Naive thymus-derived CD8-positive, alpha-beta T cell (primary cell): ENCODE measurements at places on chromosomes 2 and 18. TPM values are rescaled to one million over a fixed set of nuclear protein-coding genes. Genes with fewer than 3 reads are reported as not detected.
A peak's percentile ranks its signal among the peaks of the same experiment; 100 is the strongest.

The CD8A gene
- total RNA-seq, result 272 TPM

The KATNAL2 gene
- 1.7 TPM for total RNA-seq

The EGR4 gene
- not detected for total RNA-seq

The SLC25A12 gene
- total RNA-seq, result 12.6 TPM

The CHRNG gene
- total RNA-seq, result not detected

GRCh38 chr2:200735061-200735460 is 76.6 kb upstream of the BZW1 start:
- no peak overlapping the region for H3K4me3 ChIP-seq
- no peak overlapping the region for H3K27ac ChIP-seq
- no peaks in the 10 kb centered on the region for H3K36me3 ChIP-seq
- no peaks in the 10 kb centered on the region for H3K27me3 ChIP-seq
- DNase-seq, result no peak

DNA sequence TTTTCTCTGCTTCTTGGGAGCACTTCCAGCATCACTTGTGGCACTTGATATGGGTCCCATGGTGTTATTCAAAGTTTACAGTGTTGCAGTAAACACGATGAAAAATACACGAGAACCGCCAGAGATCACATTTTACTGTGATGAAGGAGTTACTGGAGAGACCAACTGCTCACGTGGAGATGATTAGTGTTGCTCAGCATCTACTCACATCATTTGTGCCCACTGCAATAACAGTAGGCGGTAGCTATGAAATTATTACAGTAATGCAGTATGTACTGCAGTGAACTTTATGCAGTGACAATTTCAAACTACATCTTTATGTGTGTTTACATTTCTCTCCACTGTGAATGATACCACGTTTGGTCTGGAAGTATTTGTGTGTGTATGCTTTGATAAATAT is 93.5 kb downstream of the SLC4A3 start:
- H3K4me1 ChIP-seq, result no peaks in the 10 kb centered on the region
- no peaks in the 10 kb centered on the region for H3K36me3 ChIP-seq
- no peak overlapping the region for H3K27ac ChIP-seq
- DNase-seq, result no peak
- no peak overlapping the region for H3K4me3 ChIP-seq
- peaks cover 9% of the 10 kb centered on the region for H3K27me3 ChIP-seq

The ZNF521 gene
- total RNA-seq, result 0.62 TPM

DNA sequence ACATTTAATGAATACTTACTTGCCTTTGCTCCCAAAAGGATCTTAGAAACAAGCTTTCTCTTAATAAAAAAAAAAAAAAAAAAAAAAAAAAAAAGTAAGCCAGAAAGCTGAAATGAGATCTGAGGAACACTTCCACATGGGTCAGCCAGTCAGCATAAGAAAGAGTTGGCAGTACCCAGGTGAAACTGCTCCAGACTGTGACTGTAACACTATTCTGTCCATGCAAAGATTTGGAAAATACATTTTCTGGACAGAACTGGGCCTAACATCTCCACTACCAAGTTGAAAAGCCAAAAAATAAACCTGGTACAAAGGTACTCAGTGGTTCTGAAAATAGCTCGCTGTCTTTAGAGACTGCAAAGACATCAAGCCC is 135.7 kb downstream of the THADA start:
- H3K4me3 ChIP-seq, result no peak overlapping the region
- H3K27me3 ChIP-seq, result no peaks in the 10 kb centered on the region
- peaks cover 6% of the 10 kb centered on the region for H3K4me1 ChIP-seq
- no peak overlapping the region for H3K27ac ChIP-seq

DNA sequence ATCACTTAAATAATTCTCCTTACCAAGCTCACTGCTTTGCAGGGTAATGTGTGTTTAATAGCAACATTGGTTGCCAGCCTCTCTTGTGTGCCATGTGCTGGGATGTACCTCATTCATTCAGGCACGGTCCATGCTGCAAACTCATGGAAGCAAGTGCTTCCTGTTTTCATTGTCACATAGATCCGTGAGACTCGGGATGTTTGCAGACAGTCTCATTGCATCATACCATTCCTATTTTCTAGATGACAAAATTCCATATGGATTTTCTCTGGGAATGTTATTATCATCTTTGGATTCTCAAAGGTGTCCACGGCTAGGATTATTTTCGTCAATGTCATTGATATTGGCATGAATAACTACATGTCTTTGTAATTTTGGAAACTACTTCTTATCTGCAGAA is 60.0 kb upstream of the HDAC4 start:
- H3K4me3 ChIP-seq, result no peak overlapping the region
- no peak overlapping the region for H3K27ac ChIP-seq
- DNase-seq, result no peak
- no peaks in the 10 kb centered on the region for H3K36me3 ChIP-seq
- H3K4me1 ChIP-seq, result no peaks in the 10 kb centered on the region

DNA sequence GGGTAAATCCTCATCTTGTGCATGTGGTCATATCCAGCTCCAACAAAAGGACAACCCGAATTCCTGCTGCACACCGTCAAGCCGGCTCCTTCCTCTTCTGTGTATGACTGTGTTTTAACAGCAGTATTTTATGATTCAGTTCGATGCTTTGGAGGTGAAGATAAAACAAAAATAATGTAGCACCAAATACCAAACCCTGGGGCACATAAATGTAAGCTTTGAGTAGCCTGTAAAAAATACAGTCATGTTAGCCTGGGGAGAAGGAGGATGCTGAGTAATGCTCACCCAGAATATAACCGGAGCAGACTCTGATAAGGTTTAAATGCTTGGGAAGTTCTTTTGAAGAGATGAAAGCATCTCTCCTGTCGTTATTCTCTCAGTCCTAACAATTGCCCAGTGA is 225.0 kb downstream of the SUCLG1 start:
- no peak overlapping the region for H3K27ac ChIP-seq
- DNase-seq, result no peak
- H3K36me3 ChIP-seq, result no peaks in the 10 kb centered on the region
- peaks cover 4% of the 10 kb centered on the region for H3K27me3 ChIP-seq
- no peak overlapping the region for H3K4me3 ChIP-seq
- H3K4me1 ChIP-seq, result no peaks in the 10 kb centered on the region

DNA sequence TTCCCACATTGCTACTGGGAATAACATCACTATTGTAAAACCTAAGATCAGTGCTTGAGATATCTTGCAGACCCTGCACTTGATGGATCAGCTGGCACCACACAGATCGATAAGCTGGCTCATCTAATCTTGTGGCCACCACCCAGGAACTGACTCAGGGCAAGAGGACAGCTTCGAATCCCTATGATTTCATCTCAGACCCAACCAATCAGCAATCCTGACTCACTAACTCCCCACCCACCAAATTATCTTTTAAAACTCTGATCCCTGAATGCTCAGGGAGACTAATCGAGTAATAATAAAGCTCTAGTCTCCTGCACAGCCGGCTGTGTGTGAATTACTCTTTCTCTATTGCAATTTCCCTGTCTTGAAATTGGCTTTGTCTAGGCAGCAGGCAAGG is 11.3 kb upstream of the TEX44 start:
- DNase-seq, result no peak
- peaks cover 1% of the 10 kb centered on the region for H3K36me3 ChIP-seq
- H3K27ac ChIP-seq, result no peak overlapping the region
- H3K4me3 ChIP-seq, result no peak overlapping the region

DNA sequence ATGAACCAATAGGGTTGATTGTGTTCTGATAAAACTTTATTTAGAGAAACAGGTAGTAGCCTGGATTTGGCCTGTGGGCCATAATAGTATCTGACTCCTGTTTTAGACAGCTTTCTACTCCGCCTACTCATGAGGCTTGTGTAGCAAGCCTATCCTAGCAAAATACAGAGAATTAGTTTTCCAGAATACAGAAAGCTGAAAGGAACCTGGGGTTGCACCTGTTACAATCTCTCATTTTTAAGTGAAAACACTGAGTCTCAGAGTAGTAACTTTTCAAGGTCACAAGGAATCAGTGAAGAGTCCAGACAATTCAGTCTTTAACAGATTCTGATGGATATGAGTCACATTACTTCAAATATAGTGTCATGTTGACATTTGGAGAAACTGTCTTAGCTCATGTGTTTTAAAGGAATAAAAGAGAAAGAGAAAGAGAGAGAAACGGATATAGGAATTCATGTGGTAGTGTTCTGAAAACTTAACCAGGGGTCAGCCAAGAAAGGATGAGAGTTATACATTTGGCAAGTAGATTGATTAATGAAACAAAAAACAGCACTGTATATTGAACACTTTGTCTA is 17.0 kb downstream of the ARHGAP28 start:
- no peaks in the 10 kb centered on the region for H3K4me1 ChIP-seq
- no peaks in the 10 kb centered on the region for H3K27me3 ChIP-seq
- no peaks in the 10 kb centered on the region for H3K36me3 ChIP-seq
- DNase-seq, result no peak
- H3K4me3 ChIP-seq, result no peak overlapping the region
- H3K27ac ChIP-seq, result no peak overlapping the region

The ST8SIA5 gene
- 0.25 TPM for total RNA-seq

DNA sequence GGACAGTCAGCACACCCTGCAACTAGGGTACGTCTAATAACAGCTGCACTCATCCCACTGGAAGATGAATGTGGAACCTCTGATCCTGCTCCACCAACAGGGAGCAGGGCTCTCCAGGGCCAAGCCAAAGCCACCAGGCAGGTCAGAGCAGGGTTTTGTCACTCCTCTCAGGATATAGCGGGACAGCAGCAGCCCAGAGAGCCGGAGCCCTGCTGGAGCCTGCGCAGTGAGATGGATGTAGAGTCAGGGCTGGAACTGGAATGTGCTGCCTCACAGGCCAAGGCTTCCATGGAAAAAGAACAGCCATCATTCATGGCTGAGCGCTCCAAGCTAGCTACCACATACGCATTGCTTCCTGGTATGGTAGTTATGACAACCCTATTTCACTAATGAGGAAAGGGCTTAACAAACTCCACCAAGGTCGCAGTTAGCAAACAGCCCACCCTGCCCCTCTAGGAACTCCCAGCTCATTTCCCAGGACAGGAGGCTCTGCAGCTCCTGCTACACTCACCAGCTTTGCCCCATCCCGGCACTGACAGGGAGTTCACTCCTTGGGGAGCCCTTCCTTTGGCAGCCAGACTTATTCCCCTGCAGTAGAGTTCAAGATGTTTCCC is 85.2 kb downstream of the HS1BP3 start:
- H3K27me3 ChIP-seq, result peaks cover 1% of the 10 kb centered on the region
- no peaks in the 10 kb centered on the region for H3K4me1 ChIP-seq
- H3K4me3 ChIP-seq, result no peak overlapping the region
- no peak overlapping the region for H3K27ac ChIP-seq
- no peak for DNase-seq

DNA sequence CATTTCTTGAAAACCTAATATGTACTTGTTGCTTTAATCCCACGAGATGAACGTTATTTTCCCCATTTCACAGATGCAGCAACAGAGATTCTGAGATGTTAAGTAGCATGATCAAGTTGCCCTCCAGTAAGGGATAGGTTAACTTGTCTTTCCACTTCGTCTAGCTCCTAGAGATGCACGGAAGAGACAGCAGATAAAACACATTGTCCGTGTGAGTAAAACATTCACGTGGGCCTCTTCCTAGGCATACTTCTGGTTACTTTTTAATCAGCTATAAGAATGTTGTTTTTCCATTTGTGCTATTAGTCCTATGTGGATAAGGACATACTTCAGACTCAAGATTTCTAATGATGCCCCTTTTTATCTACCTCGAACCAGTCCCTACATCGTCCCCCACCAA is 1.2 kb upstream of the ARHGAP28 start:
- H3K36me3 ChIP-seq, result no peaks in the 10 kb centered on the region
- H3K4me3 ChIP-seq, result no peak overlapping the region
- no peak overlapping the region for H3K27ac ChIP-seq
- peaks cover 4% of the 10 kb centered on the region for H3K4me1 ChIP-seq
- H3K27me3 ChIP-seq, result peaks cover 21% of the 10 kb centered on the region

The SERPINB13 gene
- total RNA-seq, result not detected

The ZNF516 gene
- 27.2 TPM for total RNA-seq

GRCh38 chr2:131010566-131010965 is 82.7 kb downstream of the FAM168B start:
- no peaks in the 10 kb centered on the region for H3K36me3 ChIP-seq
- peak overlapping the region; percentile 69 for H3K4me3 ChIP-seq
- peak; percentile 61 for DNase-seq
- peak overlapping the region; percentile 52 for H3K27ac ChIP-seq

- H3K27me3 ChIP-seq, result peaks cover 2% of the 10 kb centered on the region
- no peak overlapping the region for H3K4me3 ChIP-seq
- no peak for DNase-seq
- no peaks in the 10 kb centered on the region for H3K4me1 ChIP-seq
Observed at GRCh38 chr2:14306268-14306861, 326.2 kb upstream of the LRATD1 start.

GRCh38 chr2:167964650-167965413 is 282.6 kb downstream of the STK39 start:
- no peak for DNase-seq
- no peak overlapping the region for H3K27ac ChIP-seq

DNA sequence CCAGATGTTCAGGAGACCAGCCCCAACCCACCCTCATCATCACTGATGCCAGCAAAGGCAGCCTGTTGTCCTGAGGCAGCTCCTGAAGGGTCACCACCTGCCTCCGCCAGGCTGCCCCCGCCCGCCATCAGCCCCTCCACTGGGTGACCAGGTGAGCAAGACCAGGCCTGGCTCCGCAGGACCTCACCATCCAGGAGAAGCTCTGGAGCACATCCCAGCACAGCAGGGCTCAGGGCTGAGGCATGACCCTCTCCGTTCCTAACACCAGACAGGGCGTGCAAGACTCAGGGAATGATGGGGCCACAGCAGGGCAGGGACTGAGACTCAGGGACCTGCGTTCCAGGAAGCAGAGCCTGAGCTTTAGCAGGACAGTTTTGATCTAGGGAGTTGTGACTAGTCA is 218.8 kb upstream of the RAB6C start:
- no peak overlapping the region for H3K4me3 ChIP-seq
- no peaks in the 10 kb centered on the region for H3K36me3 ChIP-seq
- no peaks in the 10 kb centered on the region for H3K4me1 ChIP-seq
- DNase-seq, result peak; percentile 7
- no peak overlapping the region for H3K27ac ChIP-seq

- no peaks in the 10 kb centered on the region for H3K4me1 ChIP-seq
- DNase-seq, result no peak
- H3K36me3 ChIP-seq, result no peaks in the 10 kb centered on the region
- H3K4me3 ChIP-seq, result no peak overlapping the region
- H3K27me3 ChIP-seq, result peaks cover 12% of the 10 kb centered on the region
- no peak overlapping the region for H3K27ac ChIP-seq
Observed at GRCh38 chr2:191935247-191935646, 88.4 kb upstream of the CAVIN2 start.

DNA sequence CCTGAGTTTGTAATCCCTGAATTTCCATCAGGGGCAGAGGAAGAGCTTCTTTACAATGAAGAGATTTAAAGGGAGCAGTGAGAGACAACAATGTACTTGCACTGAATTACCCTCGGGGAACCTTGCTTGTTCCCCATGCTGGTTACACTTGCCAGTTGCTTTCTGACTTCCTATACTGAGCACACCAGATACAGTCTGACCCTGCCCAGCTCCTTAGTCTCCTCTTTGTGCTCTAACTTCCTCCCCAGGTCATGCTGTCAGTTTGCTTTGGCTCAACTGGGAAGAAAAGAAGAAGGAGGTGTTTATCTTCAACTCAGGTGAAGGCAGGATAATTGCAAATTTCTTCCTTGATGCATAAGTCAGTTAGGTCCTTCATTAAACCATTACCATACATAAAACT is 658.4 kb downstream of the NYAP2 start:
- H3K27me3 ChIP-seq, result peaks cover 2% of the 10 kb centered on the region
- H3K27ac ChIP-seq, result no peak overlapping the region
- no peaks in the 10 kb centered on the region for H3K4me1 ChIP-seq
- no peak for DNase-seq
- no peaks in the 10 kb centered on the region for H3K36me3 ChIP-seq
- H3K4me3 ChIP-seq, result no peak overlapping the region

The SLC19A3 gene
- not detected for total RNA-seq
